Posterior cingulate gyrus (tissue), 11 donors: ENCODE measurements at places on chromosomes 3 and 15.
A peak's percentile ranks its signal among the peaks of the same experiment; 100 is the strongest.

GRCh38 chr15:76328958-76329357 is 7.6 kb upstream of the ISL2 start:
- no peak for DNase-seq

GRCh38 chr3:149603126-149604074 is 54.4 kb downstream of the WWTR1 start:
- DNase-seq: no peak

DNA sequence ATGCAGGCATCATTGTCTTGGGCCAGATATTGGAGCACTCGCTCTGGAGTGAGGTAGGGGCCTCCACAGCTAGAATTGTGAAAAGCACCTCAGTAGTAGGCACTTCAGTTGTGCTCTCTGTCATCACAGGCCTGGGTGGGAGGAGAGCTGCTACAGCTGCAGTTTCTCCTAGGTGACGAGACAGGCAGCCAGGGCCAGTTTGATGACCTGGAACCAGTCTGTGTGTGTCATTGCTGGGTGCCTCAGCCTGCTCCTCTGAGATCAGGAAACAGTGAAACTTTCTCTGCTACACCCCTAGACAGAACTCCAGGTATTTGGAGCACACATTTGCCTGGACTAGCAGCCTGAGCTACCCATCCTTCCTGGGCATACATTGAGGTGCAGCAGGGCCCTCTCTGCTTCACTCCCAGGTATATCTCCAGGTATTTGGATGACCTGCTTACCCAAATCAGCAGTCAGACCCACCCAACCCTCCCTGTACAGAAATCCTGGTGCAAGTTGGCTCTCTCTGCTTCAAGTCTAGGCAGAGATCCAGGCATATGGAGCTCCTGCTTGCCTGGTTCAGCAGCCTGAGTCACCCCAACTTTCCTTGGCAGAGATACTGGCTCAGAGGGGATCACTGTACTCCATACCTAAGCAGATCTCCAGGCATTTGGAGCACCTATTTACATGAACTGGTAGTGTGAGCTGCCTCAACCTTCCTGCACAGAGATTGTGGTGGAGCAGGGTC is 54.3 kb upstream of the SGO1 start:
- DNase-seq: no peak

DNA sequence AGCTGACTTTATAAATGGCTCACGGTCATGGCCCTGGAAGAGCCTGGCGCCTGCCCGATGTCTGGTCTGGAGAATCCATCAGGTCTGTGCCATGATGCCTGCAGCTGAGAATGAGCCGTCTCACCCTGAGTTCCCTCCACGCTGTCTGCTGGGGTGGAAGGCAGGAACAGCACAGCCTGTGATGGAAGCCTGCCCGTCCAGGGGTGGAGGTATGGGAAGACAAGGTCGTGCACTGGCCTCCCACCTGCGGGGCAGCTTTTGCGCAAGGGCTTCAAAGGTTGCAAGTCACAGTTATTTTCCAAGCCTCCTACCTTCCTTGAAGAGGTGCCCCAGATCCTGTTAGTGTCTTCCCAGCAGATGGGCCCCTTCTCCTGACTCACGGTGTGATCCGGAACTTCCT is 275.5 kb downstream of the FAM43A start:
- DNase-seq: no peak

- no peak for DNase-seq
Observed at GRCh38 chr15:101116681-101116976, 135.2 kb downstream of the CHSY1 start.

- DNase-seq: peak; percentile 56
Observed at GRCh38 chr15:25481208-25481859, 42.5 kb upstream of the UBE3A start.

DNA sequence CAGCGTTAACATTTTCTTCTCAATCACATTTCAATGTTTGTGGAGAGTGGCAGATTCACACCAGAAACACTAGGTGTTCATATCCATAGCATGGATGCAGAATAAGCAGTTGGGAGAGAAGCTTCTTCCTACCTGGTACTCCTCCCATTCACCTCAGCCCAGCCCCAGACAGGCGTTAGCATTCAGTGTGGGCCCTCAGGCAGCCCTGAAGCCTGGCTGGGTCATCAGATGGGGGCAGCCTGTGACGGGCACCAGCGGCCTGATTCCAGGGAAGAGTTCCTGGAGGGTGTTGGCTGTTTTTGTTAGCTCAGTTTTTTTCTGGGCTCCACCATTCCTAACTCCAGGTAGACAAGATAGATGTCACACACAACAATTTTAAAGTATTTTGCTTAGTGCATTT is 31.1 kb downstream of the APH1B start:
- no peak for DNase-seq

GRCh38 chr15:47184003-47184907 is 533.0 kb upstream of the SEMA6D start:
- DNase-seq: peak; percentile 50

GRCh38 chr3:152496286-152496685 is 227.6 kb downstream of the MBNL1 start:
- DNase-seq: no peak

- no peak for DNase-seq
Observed at GRCh38 chr3:188082031-188082430, 71.9 kb upstream of the LPP start.

- no peak for DNase-seq
Observed at GRCh38 chr3:72112435-72112834, 327.5 kb upstream of the PROK2 start.

- DNase-seq: no peak
Observed at GRCh38 chr3:102529452-102529851, 94.6 kb downstream of the ZPLD1 start.

DNA sequence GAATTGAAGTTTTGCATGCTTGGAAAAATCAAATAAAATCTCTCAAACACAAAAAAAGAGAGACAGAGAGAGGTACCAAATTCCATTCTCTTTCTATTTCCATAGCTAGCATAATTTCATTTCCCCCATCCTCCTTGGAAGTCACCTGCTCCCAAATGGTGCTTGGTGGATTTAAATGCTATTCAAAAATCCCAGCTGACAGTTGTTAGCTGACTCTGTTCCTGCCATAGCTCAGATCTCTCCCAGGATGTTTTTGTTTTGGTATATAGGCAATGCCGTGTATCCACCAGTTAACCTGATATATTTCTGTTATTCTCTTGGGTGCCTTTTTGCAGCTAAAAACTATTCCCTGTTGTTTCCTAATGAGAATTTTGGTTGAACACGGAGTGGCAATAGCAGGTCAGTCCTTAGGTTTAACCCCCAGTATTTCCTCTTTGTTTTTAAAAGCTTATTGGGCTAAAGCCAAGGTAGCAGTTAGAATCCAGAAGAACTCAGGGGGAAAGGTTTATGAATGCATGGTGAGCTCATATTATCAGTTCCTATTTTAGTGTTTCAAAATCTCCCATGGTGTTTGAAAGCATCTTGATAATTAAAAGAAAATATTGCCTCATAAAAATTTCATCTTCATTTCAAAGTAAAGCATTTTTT is 240.0 kb upstream of the GBE1 start:
- no peak for DNase-seq

DNA sequence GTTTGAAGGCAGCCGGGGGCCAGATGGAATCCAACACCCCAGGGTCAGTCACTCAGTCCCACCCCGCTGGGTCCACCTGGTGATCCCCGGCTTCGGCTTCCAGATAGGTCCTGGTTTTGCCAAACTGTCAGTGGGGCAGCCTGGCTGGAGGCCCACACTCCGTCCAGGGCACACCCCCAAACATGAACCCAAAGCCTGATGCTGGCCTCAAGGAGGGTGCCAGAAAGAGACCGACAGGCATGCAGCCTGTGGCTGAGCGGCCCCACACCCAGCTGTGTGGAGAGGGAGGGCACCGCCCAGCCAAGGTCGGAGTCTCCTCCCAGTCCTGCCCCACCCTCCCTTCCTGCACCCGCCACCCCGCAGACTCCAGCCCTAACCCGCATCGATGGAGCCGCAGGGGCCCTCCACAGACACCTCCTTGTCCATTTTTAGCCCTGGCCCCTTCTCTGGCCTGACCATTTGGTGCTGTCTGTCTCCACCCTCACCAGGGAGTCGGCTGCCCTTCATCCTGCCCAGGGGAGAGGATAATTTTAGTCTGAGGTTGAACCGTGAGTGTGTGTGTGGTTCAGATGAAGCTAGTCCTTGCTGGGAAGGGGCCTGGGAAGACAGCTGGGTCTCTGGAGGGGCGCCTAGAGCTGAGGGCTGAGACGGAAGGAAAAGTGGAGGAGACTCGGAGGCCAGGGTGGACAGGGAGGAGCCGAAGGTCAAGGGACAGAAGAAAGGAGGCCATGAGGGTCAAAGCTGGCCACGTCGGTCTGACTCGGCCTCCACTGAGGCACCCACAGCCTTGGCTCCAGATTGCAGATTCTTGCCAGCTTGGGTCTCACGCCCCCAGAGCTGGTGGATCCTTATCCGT is 23.1 kb downstream of the TNK2 start:
- DNase-seq: no peak

- no peak for DNase-seq
Observed at GRCh38 chr3:185631508-185632206, 45.6 kb downstream of the SENP2 start.

DNA sequence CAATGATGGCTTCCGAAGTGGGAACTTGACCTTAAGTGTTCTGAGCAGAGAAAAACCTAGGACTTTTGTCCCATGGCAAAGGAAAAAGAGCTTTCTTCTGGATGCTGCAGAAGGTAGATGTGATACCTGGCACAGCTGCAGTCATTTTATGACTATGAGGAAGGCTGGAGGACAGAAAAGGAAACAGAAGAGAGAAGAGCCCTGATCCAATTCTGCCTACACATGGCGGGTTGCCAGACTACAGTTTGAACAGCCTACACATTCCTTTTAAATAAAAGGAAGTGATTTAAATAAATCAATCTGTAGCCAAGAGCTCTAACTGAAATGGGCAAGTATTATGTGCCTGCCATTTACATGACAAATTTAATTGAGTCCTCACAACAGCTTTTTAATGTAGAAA is 43.6 kb upstream of the CHRNB4 start:
- DNase-seq: no peak

DNA sequence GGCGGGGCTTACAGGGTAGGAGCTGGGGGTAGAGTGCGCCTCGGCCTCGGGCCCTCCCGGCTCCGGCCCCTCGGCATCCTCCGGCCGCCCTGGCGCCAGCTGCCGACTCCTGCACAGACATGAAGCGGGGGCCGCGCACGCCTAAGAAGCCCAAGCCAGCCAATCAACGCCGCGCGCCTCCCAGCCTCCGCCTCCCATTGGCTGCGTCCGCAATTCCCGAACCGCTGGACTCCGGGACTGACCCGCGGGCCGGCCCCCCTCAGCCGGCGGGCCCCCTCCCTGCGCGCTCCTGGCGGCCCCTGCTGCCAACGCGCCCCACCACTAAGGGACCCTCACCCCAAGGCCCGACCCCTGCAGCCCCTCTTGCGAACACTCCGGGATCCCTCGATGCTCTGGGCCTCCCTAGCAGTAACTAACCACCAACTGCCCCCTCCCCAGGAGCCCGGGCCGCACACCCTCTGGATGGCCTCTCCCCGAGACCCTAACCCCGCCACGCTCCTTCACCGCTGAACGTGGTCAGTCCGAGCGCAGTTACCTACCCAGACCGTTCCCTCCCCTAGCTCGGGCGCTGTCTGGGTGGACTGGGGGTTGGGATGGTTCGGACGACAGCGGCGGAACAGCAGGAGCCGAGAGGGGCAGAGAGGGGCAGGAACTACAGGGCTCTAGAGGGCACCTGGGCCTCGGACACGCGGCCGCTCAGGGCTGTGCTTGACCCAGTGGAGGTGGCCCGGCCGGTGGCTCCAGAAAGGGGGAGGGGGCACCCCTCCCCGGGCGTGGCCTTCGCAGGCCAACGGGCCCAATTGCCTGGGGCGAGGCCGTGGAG is 5.0 kb downstream of the GATA2 start:
- DNase-seq: peak; percentile 87

DNA sequence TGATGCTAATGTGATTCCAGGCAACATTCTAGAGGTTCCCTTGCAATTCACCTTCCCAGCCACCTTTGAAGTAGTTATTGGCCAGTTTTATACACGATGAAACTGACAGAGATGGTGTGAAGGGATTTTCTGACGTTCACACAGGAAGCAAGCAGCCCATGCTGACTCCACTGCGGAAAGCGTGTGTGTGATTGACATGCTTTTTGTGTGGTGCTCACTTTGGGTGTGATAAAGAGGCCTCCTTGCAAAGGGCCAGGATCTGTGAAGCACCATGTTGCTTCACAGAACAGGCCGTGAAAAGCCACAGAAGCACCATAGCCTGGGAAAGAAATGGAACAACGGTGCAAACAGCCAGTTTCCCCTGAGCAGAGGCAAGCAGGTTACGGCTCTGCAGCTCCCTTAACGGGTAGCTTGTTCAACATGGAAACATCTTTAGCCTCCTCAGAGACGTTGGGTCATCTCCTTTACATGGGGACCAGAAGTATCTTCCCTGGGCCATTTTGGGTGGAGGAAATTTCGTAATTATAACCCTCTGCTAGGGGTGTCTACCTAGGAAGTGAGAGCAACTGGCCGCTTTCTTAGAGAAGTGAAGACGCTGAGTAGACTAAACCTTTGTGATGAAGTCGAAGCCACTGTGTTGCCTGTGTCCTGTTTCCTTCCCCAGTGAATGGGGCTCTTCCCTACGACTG is 108.5 kb downstream of the APBA2 start:
- DNase-seq: no peak

GRCh38 chr3:197680955-197681521 is 55.7 kb downstream of the RUBCN start:
- no peak for DNase-seq

DNA sequence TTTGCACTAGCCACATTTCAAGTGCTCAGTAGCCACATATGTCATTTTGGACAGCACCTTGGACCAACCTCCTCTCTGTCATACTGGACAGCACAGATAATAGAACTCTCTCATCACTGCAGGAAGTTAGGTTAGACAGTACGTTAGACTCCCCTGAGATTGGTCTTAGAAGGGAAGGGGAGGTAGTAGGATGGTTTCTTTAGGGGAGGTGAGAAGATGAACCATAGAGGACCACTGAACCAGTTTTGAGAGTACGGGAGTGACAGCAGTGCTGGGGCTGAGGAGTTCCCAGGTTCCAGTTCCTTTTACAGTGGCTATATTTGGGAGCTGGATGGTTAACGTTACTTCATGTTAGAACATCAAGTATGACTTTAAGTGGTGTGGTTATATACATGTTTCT is 7.8 kb downstream of the LRCH3 start:
- no peak for DNase-seq

DNA sequence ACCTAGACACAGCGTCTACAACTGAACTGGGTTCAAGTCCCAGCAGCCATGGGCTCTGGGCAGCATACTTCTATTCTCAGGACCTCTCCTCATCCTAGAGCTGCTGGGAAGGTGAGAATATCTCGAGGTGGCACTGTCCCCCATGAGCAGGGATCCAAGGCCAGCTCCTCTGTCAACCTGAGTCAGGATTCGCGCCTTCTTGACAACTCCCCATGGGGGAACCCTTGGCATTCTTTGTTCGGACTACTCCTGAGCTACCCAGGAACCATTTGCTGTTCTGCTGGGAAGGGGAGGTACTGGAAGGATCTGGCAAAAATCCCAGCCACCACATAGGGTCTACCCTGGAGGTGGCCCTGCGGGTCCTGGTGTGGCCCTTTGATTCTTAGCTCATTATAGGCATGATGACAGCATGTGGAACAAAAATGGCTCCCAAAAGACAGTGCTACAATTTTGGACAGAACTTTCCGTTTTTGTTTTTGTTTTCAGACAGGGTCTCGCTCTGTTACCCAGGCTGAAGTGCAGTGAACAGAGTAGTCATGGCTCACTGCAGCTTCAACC is 22.3 kb downstream of the PLXNB1 start:
- peak; percentile 20 for DNase-seq
